Effector CD4-positive, alpha-beta T cell (primary cell): ENCODE measurements at places on chromosomes 5 and 9.

GRCh38 chr5:80094236-80094738 lies 59.1 kb downstream of the THBS4 start:
- no peak for DNase-seq

- DNase-seq, result no peak
These were observed 491.2 kb upstream of the TLE4 start for GRCh38 chr9:79080536-79080935.

GRCh38 chr5:144135113-144135762 lies 35.2 kb downstream of the YIPF5 start:
- no peak for DNase-seq

DNA sequence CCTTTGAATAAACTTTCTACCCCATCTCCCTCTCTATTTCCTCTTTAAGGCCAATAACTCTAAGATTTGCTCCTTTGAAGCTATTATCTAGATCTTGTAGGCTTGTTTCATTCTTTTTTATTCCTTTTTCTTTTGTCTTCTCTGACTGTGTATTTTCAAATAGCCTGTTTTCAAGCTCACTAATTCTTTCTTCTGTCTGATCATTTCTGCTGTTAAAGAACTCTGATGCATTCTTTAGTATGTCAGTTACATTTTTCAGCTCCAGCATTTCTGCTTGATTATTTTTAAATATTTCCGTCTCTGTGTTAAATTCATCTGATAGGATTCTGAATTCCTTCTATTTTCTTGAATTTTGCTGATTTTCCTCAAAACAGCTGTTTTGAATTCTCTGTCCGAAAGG lies 15.3 kb upstream of the LIX1 start:
- no peak for DNase-seq

- DNase-seq, result no peak
These were observed 56.2 kb downstream of the CNTLN start for GRCh38 chr9:17191082-17191481.

- no peak for DNase-seq
These were observed 108.0 kb downstream of the STARD4 start for GRCh38 chr5:111404270-111404769.

GRCh38 chr5:127961006-127961762 lies 122.4 kb upstream of the SLC12A2 start:
- DNase-seq, result no peak

DNA sequence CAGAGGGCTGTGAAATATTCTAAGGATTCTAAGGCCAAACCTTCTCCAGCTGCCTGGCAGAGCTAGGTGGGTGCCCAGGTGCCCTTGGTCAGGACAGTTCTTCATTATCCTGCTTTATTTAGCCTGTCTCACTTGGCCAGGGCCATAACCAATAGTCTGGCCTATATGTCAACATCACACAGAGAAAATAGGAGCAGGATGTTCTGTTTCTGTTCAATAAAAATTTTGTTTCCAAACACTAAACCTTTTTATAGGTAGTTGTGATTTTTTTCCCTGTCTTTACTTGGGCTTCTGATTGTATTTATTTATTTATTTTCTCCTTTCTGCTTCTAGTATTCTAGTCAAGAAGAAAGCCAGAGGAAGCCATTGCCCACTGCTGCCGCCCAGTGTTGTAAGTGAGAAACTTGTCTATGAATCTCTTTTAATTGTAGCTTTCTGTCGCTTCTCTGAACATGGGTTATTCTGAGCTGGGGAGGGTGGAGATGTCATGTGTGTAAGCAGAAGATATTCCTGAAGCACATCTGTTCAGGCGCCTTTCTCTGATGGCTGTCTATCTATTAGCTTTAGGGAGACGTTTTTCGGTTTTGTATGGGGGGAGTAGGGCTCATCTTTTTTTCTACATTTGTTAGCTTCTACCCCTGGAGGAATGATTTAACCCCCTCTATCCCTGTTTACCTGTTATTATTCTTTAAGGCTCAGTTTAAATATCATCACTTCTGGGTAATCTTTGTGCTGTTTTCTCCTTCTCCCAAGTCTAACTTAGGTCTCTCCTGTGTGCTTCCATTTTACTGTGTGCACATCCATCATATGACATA lies 97.1 kb downstream of the UNC13B start:
- DNase-seq, result peak; percentile 15

DNA sequence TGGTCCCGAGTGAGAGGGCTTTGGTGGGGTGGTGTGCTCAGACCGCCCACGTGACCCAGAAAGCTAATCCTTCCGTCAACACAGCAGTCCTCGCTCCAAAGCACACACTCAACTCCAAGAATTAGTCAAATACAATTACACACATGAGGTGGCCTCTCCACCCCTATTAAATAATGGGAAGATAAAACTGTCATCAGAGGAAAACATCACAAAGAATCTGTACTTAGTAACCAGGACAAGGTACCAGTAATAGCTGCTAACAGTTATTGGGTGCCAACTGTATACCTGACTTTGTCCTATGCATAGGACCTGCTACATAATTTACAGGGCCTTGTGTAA lies 222.8 kb downstream of the HSPA4 start:
- DNase-seq, result no peak

GRCh38 chr9:105662184-105663104 lies at the start of gene TAL2:
TAL2 (plus strand) TSS chr9:105662457; CDS start chr9:105662497, 40 bp downstream.
- DNase-seq, result no peak

- no peak for DNase-seq
These were observed 11.1 kb upstream of the LHFPL2 start for GRCh38 chr5:78659714-78660113.

DNA sequence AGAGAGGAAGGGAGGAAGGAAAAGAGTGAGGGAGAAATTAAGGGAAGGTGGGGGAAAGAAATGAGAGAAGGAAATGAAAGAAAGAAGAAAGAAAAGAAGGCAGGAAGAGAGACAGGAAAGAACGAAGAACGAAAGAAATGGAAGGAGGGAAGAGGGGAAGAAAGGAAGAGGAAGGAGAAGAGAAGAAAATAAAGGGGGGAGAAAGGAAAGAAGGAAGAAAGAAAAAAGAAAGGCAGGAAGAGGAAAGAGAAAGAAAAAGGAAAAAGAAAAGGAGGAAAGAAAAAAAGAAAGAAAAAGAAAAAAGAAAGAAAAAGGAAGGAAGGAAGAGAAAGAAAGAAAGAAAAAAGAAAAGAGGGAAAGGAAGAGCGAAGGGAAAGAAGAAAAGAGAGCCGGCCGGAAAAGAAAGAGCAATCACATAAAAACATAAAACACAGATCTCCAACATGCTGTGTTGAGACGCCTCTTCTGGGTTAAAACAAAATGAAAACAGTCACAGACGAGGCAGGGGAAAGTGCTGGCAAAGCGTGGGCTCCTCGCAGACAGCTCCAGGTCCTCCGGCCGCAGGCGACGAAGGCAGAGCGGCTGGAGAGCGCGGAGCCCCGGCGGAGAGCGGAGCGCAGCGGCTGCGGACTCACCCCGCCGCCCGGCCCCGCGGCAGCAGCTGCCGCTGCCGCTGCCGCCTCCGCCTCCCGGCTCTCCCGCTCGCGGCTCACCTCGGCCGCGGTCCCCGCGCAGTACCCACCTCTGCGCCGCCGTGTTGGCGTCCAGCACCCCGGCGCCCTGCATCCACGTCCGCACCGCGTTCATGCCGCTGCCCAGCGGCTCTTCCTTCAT lies 896 bp downstream of the EBF1 start:
- peak; percentile 20 for DNase-seq

- no peak for DNase-seq
These were observed 37.0 kb upstream of the PSD2 start for GRCh38 chr5:139758510-139759075.

DNA sequence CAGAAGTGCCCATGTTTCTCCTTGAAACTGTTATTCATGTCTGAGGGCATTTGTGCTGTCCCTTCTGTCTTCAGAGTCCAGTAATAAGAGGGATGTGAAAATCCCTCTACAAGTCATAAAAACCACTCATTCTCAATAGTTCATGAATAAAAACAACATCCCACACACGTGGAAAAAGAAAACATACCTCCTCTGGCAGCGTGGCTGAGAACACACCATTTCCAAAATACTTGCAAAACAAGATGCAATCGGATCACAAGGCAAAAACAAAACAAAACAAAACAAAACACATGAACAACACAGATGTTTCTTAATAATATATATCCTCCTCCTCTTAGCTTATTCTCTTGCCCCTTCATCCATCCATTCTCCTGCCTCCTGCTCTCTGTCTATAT lies 71.0 kb upstream of the EQTN start:
- DNase-seq, result no peak

GRCh38 chr5:122129306-122129705 lies at the start of gene ZNF474:
ZNF474 (plus strand) TSS chr5:122129546; CDS start chr5:122151991, 22,445 bp downstream.
- no peak for DNase-seq

GRCh38 chr5:132651838-132652469 lies 6.0 kb upstream of the IL13 start:
- DNase-seq, result no peak

DNA sequence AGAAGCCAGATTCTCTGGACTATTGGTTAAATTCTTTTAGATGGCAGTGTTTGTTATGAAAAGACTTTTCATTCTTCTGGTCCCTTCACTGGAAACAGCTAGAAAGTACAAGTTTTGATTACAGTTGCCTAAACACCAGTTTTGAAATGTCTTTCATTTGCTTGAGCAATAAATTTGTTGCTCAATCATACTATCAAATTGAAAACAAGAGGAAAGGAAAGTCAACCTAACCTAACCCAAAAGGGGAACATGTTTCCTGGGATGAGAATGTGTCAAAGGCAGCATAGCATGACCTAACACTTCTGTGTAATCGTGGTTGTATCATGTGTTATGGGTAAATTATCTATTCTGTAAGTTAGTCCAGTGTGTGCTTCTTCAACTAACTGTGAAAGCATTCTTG lies 213.2 kb downstream of the TMC1 start:
- no peak for DNase-seq
